ENCODE measurements at places on chromosomes 11 and 22.

DNA sequence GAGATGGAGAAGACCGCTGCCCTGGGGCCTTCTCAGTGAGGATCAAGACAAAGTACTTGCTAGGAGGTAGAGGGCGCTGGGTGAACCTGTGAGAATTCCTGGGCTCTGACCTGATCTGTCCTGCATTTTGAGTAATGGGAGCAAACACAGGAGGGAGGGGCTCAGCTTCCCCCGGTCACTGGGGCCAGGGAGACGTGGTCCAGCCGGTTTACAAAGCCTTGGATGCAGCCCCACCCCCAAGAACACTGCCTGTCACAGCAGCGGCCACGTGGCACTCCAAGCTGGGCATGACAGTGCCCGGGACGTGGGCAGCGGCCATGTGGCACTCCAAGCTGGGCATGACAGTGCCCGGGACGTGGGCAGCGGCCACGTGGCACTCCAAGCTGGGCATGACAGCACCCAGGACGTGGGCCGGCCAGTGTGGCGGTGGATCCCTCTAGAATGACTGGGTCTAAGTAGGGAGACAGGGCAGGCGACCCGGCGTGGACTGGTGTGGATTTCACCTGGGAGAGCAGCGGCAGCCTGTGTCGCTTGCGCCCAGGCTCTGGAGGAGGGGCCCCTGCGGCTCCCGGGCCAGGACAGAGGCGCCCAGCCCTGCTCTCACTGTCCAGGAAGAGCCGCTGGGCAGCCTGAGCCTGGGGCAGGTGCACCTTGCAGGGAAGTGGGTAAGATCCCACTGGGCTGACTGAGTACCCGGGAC, 2.5 kb upstream of the TTLL8 start:
- no peak for DNase-seq

GRCh38 chr11:43688394-43688793, 7.9 kb downstream of the HSD17B12 start:
- DNase-seq, result no peak

- DNase-seq, result no peak
Observed at GRCh38 chr22:35959121-35959800, 69.4 kb downstream of the RBFOX2 start.

- DNase-seq, result no peak
Observed at GRCh38 chr11:126694065-126694625, 306.4 kb downstream of the KIRREL3 start.

- no peak for DNase-seq
Observed at GRCh38 chr11:25727944-25728343, 604.0 kb upstream of the ANO3 start.

DNA sequence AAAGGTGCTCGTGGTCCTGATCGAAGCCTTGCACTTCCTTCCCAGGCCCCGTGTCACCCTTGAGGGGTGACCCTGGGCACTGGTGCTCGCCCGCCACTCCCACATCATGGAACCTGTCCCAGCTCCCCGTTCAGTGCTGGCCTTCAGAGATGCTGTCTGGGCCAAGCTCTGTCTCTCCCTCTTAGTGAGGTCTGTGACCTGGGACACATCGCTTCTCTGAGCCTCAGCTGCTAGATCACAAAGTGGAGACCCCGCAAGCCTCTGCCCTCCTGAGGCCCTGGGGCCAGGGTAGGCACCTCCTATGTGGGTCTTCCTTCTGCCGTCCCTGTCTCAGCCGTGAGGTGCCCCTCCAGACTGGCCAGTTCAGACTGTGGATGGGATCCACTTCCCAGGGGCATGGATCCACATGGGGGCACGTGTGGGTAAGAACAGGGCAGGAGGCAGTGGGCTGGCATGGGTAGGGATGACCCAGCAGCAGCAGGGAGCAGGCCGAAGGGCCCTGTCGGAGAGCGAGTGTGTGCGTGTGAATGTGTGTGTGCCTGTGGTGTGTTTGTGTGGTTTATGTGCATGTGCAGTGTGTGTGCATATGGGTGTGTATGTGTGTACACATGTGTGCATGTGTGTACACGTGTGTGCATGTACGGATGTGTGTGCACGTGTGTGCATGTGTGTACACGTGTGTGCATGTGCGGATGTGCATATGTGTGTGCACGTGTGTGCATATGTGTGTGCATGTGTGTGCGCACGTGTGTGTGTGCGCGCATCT, 1073.7 kb downstream of the BRD1 start:
- DNase-seq, result no peak

DNA sequence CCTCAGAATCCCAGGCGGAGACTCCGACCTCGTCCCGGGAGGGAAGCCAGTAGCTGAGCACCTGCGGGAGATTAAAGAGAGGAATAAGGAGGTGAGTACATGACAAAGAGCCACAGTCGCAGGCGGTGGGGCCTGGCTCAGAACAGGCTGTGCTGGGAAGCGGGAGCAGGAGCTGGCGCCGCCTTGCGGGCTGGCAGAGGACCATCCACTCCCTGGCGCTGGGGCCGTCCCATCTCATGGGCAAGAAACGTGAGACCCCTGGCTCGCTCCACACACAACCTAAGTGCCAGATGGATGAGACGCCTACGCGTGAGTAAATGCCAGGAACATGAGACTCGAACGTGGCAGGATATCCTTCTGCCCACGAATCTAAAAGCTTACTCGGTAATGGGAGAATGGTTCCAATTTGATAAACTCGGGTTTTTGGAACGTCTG, 6.3 kb downstream of the CEND1 start:
- DNase-seq, result no peak

DNA sequence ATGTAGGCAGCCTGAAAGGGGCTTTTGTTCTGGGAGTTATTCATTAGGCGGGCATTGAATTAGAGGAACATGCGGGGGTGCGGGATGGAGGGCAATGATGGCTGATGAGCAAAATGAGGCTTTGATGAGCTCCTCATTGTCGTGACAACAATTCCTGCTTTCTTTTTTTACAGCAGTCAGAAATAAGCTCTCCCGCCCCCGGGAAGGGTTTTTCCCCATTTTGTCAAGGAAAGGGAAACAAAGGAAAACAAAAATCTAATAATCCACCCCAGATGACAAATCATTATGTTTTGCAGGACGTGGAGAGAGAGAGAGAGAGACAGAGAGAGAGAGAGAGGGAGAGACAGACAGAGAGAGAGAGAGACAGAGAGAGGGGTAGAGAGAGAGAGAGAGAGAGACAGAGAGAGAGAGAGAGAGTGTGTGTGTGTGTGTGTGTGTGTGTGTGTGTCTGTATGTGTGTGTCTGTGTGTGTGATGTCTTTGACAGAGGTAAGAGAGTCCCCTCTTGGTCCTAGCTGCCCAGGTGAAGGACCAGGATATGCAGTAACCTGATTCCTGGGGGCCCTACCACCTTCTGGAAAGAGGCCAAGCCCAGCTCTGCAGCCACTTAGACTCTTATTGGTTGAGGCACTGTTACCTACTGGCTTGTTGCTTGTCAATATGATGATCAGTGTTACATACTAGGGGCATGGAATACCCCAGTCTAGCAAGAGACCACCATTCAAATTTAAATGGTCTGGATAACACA, 46.7 kb upstream of the PARVA start:
- no peak for DNase-seq

DNA sequence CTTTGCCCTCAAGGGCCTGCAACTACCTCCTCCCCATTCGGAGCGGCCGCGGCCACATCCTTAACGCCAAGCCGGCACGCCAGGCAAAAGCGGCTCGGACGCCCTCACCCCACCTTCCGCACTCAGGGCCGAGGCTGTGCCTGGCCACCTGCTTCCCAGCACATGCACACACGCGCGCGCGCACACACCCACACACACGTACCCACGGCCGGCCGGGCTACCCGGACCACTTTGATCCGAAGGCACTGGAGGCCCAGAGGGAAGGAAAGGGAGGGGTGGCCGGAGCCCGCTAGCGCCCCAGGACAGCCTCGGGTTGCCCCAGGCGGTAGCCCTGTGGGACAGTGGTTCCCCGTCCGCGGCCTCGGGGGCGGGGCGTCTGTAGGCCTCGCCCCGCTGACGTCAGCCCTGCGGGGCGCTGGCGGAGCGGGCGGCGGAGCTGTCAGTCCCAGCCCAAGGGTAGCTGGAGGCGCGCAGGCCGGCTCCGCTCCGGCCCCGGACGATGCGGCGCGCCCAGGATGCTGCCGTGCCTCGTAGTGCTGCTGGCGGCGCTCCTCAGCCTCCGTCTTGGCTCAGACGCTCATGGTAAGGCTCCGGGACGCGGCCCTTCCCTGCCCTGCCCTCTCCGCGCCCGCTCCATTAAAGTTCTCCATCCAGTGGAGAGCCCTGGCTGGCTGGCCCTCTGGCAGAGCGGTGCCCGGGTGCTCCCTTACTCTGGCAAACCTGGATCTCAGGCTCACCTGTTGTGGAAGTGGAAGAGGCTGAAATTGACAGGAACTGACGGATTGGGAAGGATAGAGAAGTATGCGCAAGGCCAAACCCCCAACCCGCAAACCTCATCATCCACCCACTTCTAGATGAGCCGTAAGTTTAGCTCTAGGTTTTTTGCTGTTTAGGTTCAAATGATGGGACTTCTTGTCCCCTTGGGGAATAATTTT, at the start of gene IL10RA:
IL10RA (plus strand) TSS at position 442 of the 935 bp plus-strand sequence; CDS start at position 516, 74 bp downstream.
- no peak for DNase-seq
